Activated naive CD8-positive, alpha-beta T cell treated with anti-CD3 and anti-CD28 coated beads, Interleukin-2, amount 10 ng/mL, durations not matched to agents 7 days and 5 days (primary cell): ENCODE measurements at places on chromosomes 2 and 18. TPM values are rescaled to one million over a fixed set of nuclear protein-coding genes. Genes with fewer than 3 reads are reported as not detected.

The ADCYAP1 gene
- not detected for total RNA-seq

The GPR75 gene
- total RNA-seq: 3.3 TPM

The CNTNAP5 gene
- not detected for total RNA-seq

The SFTPB gene
- not detected for total RNA-seq

The VAMP5 gene
- total RNA-seq: 66.7 TPM

The UGT1A3 gene
- not detected for total RNA-seq

The SLC11A1 gene
- 1.7 TPM for total RNA-seq

DNA sequence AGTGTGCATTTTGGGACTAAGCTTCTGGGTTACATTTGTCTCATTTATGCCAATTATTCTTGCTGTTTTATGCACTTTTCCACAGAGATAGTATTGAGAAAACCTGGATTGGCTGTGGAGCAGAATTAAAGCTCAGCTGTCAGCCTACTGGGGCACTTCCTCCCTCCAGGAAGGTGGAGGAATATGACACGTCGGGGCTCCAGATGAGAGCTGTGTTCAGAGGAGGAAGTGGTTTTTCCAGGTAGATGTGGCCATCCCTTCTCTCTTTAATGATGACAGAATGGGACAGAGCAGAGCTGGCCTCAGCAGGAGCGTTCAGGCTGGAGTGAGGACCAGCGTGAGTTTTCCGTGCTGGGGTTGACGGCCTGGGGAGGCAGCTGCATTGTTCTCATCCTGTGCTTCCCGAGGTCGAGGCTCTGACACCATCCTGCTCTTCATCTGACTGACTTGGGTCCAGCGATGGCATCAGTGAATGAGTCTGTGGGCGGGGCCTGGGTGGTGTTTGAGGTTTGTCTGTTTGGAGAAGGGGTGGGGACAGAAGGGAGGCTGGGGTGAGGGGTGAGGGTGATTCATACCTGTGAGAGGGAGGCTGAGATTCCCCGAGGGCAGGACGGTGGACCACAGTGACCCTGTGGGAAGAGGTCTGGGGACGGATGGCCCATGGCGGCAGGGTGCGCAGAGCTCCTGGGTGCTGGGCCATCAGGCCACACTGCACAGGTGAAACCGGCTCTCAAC lies 207.0 kb downstream of the LDLRAD4 start:
- H3K27ac ChIP-seq: peak overlapping the region; percentile 65
- peak overlapping the region; percentile 54 for H3K4me3 ChIP-seq
- peaks cover 4% of the 10 kb centered on the region for H3K36me3 ChIP-seq
- peaks cover 1% of the 10 kb centered on the region for H3K27me3 ChIP-seq

- H3K27me3 ChIP-seq: no peaks in the 10 kb centered on the region
- H3K36me3 ChIP-seq: no peaks in the 10 kb centered on the region
- no peak for DNase-seq
- H3K4me1 ChIP-seq: no peaks in the 10 kb centered on the region
Observed at GRCh38 chr18:78031589-78031988, 781.9 kb downstream of the GALR1 start.

DNA sequence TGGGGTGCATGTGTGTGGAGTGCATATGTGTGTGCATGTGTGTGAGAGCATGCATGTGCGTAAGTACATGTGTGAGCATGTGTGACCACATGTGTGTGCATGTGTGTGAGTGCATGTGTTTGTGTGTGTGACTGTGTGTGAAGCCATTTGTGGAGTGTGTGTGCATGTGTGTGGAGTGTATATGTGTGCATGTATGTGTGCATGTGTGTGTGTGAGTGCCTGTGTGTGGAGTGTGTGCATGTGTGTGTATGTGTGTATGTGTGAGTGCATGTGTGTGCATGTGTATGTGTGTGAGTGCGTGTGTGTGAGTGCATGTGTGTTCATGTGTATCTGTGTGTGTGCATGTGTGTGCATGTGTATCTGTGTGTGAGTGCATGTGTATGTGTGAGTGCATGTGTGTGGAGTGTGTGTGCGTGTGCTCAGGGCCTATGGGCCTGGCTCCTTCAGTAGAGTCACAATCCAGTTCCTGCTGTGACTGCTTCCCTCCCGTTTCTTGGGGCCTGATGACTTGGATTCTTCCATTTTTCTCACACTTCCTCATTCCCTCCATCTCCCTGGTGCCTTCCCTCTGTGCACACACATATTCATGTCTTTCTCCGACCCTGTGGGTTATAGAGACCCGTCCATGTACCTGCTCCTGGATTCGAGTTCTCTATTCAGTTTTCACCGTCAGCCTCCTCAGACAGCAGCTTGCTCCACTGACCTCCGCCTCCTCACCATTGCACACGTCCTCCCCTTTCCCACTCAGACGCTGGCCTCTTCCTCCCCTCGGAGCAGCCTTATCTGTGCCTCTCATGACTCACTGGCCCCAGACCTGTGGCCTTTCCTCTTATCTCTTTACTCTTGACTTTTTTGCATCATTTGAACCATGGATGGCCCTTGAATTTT lies 25.2 kb downstream of the TOGARAM2 start:
- H3K4me1 ChIP-seq: peaks cover 30% of the 10 kb centered on the region
- no peaks in the 10 kb centered on the region for H3K36me3 ChIP-seq
- no peaks in the 10 kb centered on the region for H3K27me3 ChIP-seq
- no peak for DNase-seq

DNA sequence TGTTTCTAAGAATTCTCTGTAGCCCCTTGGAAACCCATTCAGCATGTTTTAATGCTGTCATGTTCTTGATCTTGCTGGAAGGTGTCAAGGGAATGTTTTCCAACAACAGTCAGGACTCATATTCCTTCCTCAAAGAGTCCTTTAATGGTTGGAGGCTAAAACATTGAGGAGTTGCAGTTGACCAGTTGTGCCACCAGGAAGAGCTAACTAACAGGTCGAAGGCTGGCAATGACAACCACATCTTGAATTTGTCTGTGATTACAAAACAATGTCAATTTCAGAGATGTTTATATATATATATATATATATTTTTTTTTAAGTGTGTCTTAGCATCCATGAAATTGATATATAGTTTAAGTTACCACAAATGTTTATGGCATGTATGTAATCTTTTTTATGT lies 151.5 kb downstream of the INO80D start:
- no peak for DNase-seq
- H3K4me1 ChIP-seq: no peaks in the 10 kb centered on the region
- peaks cover 12% of the 10 kb centered on the region for H3K27me3 ChIP-seq
- no peak overlapping the region for H3K27ac ChIP-seq

GRCh38 chr2:119775102-119775501 lies 15.4 kb downstream of the PTPN4 start:
- H3K4me3 ChIP-seq: no peak overlapping the region
- peaks cover 11% of the 10 kb centered on the region for H3K4me1 ChIP-seq
- peaks cover 15% of the 10 kb centered on the region for H3K36me3 ChIP-seq
- H3K27ac ChIP-seq: no peak overlapping the region
- DNase-seq: no peak
- no peaks in the 10 kb centered on the region for H3K27me3 ChIP-seq

GRCh38 chr2:160614391-160614790 lies 120.8 kb upstream of the RBMS1 start:
- H3K36me3 ChIP-seq: peaks cover 7% of the 10 kb centered on the region
- H3K27ac ChIP-seq: no peak overlapping the region
- H3K27me3 ChIP-seq: peaks cover 3% of the 10 kb centered on the region
- DNase-seq: no peak
- no peak overlapping the region for H3K4me3 ChIP-seq
- peaks cover 4% of the 10 kb centered on the region for H3K4me1 ChIP-seq

- H3K27me3 ChIP-seq: peaks cover 14% of the 10 kb centered on the region
- no peak overlapping the region for H3K27ac ChIP-seq
- no peak for DNase-seq
- H3K36me3 ChIP-seq: no peaks in the 10 kb centered on the region
- peaks cover 47% of the 10 kb centered on the region for H3K4me1 ChIP-seq
- H3K4me3 ChIP-seq: no peak overlapping the region
Observed at GRCh38 chr2:85702172-85702571, 8.0 kb downstream of the GNLY start.

DNA sequence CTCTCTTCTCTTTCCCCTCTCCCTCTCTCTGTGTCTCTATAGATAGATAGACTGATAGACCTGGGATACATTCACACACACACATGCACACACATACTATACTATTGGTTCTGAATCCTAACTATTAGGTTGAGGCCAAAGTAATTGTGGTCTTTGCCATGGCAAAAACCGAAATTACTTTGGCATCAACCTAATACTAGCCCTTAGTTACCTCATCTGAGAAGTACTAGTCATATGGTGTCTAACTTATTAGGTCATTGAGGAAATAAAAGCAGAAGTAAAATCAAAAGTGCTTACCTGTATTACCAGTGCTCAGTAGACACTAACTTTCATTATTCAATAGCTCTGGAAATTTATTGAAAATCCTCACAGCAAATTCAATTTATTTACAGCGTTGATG lies 451.5 kb downstream of the EPHA4 start:
- H3K4me1 ChIP-seq: no peaks in the 10 kb centered on the region
- no peak overlapping the region for H3K27ac ChIP-seq
- H3K27me3 ChIP-seq: no peaks in the 10 kb centered on the region
- no peak overlapping the region for H3K4me3 ChIP-seq

- no peak overlapping the region for H3K4me3 ChIP-seq
- no peaks in the 10 kb centered on the region for H3K4me1 ChIP-seq
- H3K27me3 ChIP-seq: peaks cover 8% of the 10 kb centered on the region
- no peak for DNase-seq
Observed at GRCh38 chr2:152344579-152345195, 9.7 kb downstream of the FMNL2 start.

DNA sequence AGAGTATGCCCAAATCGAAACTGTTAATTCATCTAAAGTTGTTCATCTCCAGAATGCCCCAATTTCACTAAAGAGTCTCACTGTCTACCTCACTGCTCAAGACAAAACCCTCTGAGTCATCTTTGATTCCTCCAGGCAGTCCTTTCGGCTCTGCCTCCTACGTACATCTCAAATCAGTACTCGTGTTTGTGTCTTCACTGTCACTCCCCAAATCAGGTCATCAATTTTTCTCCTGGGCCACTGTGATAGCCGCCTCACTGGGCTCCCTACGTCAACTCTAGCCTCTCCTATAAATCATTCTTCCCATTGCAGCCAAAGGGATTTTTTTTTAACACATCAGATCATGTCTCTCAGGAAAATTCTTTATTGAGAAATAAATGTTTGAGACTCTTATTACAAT lies 42.1 kb upstream of the TTC39C start:
- peaks cover 17% of the 10 kb centered on the region for H3K36me3 ChIP-seq
- no peak for DNase-seq
- H3K4me3 ChIP-seq: no peak overlapping the region

DNA sequence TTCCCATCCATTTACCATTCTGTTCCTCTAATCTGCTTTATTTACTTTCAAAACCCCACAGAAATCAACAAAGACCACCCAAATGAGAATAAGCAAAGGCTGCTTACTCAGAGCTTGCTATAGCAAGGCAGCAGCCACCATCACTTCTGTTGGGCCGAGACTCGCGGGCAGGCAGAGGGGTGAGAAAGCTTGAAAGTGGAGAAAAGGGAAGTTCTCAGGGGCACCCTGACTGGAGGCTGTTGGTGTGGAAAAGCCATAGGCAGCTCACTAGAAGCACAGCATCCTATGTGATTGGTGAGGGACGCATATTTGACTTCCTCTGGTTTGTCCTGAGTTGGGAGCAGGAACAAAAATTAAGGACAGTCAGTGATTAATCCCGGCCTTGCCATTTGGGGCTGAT lies 269.7 kb upstream of the THSD7B start:
- H3K27me3 ChIP-seq: peaks cover 8% of the 10 kb centered on the region
- H3K4me1 ChIP-seq: no peaks in the 10 kb centered on the region
- H3K4me3 ChIP-seq: no peak overlapping the region
- DNase-seq: no peak

GRCh38 chr18:38563396-38563980 lies 997.9 kb upstream of the CELF4 start:
- H3K36me3 ChIP-seq: no peaks in the 10 kb centered on the region
- peaks cover 3% of the 10 kb centered on the region for H3K27me3 ChIP-seq
- no peak overlapping the region for H3K27ac ChIP-seq
- no peak for DNase-seq
- H3K4me3 ChIP-seq: no peak overlapping the region
- H3K4me1 ChIP-seq: no peaks in the 10 kb centered on the region

- no peak overlapping the region for H3K27ac ChIP-seq
- no peaks in the 10 kb centered on the region for H3K4me1 ChIP-seq
- DNase-seq: no peak
- H3K36me3 ChIP-seq: no peaks in the 10 kb centered on the region
- no peaks in the 10 kb centered on the region for H3K27me3 ChIP-seq
- no peak overlapping the region for H3K4me3 ChIP-seq
Observed at GRCh38 chr2:40797120-40797519, 345.2 kb upstream of the SLC8A1 start.

DNA sequence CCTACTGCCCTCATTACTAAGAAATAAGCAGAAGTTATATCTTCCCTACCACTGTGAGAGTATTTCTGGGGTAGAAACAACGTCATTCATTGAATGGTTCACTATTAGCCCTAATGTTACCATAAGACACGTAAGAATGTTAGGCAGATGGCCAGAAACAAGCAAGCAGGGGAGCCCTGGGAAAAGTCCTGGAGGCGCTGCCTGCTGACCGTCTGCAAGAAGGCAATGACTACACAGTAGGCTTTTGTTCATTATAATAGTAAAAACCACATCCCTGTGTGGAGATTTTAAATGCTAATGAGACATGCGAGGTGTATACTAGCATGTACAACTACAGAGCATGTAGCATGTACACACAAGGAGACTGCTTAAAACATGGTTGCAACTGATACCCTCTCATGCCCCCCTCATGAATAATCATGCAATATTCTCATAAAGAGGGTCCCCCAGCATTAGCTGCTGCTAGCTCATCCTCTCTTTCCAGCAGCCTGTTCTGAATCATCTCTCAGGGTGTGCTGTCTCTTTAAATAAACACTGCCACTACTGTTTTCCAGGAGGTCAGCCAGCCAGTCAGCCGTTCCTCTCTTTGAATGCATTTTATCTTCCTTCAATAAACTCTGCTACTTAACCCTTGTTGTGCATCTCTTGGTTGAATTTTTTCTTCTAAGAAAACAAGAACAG lies 23.6 kb downstream of the SUCLG1 start:
- no peak for DNase-seq
- peaks cover 3% of the 10 kb centered on the region for H3K4me1 ChIP-seq
- H3K27ac ChIP-seq: no peak overlapping the region
- H3K36me3 ChIP-seq: peaks cover 31% of the 10 kb centered on the region
- no peak overlapping the region for H3K4me3 ChIP-seq

- H3K36me3 ChIP-seq: peaks cover 19% of the 10 kb centered on the region
- DNase-seq: no peak
- no peaks in the 10 kb centered on the region for H3K27me3 ChIP-seq
- no peak overlapping the region for H3K4me3 ChIP-seq
- peaks cover 2% of the 10 kb centered on the region for H3K4me1 ChIP-seq
Observed at GRCh38 chr2:177518754-177519153, 126.2 kb downstream of the AGPS start.

- H3K36me3 ChIP-seq: no peaks in the 10 kb centered on the region
- H3K27ac ChIP-seq: no peak overlapping the region
- no peaks in the 10 kb centered on the region for H3K4me1 ChIP-seq
- H3K4me3 ChIP-seq: no peak overlapping the region
- H3K27me3 ChIP-seq: peaks cover 7% of the 10 kb centered on the region
Observed at GRCh38 chr18:63905361-63905760, 2.4 kb upstream of the SERPINB10 start.

DNA sequence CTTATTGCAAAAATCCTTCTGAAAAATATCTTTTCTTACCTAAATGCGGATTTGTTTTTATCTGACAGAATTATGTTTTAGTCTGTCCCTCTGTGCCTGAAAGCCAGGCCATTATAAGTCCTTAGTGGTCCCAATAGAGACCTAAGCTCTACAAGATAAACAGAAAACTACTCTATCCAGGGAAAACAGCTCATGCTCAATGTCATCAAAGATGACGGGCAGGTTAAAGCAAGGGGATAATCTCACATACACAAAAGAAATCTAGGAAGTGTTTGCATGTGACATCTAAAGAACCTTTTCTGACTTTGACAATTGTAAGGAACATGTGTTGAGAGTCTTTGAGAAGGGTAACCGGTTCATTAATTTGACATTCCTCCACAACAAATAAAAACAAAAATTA lies 741.1 kb upstream of the ID2 start:
- no peaks in the 10 kb centered on the region for H3K36me3 ChIP-seq
- no peaks in the 10 kb centered on the region for H3K4me1 ChIP-seq
- no peak overlapping the region for H3K4me3 ChIP-seq
- H3K27ac ChIP-seq: no peak overlapping the region
